GM19239 (cell line): ENCODE measurements at places on chromosomes 16 and 17.
A peak's percentile ranks its signal among the peaks of the same experiment; 100 is the strongest.

DNA sequence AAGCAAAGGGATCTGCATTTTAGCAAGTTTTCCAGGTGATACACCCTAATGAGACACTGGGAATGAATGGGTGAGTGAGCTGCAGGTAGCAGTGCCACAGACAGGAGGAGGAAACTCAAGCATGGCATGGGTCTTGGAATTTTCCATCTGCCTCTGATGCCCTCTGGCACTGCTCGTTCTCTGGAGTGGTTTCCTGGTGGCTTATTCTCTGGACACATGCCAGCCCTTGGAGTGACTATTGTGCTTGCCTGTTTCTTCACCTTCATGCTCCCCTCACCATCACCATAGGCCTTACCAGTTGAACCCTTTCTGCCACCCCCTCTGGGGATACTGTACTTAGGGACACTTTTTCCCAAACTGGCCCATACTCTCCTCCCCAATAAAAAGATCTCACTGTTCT is 1.6 kb downstream of the COASY start:
- DNase-seq, result no peak

DNA sequence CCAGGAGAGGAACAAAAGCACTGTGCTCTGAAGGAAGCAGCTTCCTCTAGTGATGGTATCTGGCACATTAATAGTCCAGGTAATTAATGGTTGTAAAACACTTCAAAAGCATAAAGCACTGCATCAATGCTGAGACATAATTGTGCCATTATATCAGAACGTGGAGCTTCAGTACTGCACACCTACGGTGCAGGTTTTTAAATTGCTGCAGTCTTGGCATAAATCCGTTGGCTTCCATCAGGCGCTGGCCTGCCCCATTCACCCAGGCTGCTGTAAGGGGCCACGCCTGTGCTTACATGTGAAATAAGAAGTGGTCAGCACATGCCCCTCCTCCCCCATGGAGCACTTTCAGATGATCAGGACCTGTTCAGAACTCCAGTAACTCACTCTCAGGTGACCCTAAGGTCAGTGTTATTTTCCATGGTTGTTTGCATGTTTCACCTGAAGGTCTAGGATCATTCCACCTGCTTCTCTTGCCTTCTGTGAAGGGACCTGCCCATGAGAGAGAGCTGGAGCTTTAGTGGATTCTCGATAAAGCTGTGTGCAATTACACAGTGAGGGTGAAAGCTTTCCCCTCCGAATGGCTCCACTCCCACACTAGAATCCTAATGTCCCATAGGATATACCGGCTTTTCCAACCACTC is 345.3 kb downstream of the CA10 start:
- DNase-seq, result no peak

GRCh38 chr17:59627770-59628171 is 8.1 kb downstream of the CLTC start:
- DNase-seq, result no peak

DNA sequence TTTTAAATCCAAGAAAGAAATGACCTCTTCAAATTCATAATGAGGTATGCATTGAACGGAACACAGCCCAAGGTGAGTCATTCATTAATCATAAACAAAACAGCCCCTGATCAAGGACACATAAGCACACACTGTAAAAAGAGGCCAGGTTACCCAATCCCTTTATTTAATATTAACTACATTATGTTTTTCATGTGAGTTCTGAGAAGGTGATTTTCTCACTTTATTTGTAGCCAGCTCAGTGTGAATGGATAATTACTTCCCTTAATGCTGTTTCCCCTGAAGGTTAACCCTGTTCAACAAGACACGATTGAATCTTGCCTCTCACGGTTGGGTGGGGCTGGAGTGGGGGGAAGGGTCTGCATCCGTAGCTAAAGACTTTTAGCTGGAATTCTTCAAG is 257.3 kb upstream of the SALL1 start:
- DNase-seq, result no peak

DNA sequence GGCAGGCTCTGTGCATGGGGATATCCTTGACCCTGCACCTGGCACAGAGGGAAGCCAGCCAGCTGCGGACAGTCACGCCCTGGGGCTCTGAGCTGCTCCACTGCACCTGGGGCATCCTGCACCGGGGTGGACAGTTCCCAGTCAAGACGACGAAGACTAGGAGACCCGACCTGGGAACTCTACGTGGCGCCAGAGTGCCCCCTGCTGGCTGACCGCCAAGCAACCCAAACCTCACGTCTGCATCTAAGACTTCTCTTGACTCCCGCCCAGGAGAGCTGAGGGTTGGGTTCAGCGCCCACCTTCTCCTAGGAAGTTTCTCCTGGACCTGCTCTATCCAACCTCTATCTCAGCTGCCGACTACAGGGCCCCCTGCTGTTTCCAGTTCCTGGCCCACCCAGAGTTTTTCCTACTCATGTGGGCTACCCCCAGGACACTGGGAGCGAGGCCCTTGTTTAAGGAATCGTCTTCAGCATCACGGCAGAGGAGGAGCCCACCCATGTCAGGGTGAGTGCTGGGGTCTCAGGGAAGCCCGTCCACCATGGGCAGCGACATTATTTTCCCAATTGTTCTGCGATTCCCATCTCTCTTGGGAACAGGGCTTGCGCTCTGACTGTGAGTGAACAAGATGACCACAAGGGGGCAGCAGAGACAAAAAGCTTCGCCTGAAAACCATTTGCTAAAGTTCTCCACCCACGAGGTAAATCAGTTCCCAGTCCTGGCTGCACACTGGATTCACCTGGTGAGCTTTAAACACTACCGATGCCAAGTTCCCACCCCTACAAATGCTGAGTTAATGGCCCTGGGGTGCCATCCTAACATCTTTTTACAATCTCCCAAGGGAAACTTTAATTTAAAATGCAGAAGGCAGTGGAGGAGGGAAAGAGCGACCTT is 29.3 kb downstream of the TLE7 start:
- DNase-seq, result peak; percentile 80

DNA sequence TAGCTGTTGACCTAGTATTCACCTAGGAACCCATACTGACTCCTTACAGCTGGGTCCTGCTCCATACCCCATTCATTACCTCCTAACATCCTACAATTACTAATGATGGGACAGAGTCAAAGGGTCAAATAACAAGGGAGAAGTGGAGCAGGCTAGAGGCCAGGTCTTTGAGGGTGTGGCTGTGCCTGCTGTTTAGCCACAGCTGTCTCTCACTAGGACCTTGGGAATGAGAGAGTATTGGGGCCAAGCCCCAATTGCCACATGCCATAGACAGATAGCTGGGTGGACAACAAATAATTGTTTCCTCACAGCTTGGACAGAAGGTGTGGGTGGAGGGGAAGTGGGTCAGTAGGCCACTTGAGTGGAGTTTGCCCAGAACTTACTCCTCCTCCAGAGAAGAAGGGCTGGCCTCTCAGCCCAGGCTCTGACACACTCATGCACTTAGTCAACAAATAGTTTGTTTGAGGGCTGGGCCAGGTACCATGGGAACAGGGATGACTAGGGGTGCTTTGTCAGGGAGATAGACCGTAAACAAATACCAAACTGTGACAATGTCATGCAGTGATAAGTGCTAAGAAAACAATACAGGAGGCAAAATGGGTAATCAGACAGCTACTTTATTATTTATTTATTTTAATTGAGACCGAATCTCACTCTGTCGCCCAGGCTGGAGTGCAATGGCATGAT is 10.2 kb upstream of the CENPT start:
- no peak for DNase-seq

DNA sequence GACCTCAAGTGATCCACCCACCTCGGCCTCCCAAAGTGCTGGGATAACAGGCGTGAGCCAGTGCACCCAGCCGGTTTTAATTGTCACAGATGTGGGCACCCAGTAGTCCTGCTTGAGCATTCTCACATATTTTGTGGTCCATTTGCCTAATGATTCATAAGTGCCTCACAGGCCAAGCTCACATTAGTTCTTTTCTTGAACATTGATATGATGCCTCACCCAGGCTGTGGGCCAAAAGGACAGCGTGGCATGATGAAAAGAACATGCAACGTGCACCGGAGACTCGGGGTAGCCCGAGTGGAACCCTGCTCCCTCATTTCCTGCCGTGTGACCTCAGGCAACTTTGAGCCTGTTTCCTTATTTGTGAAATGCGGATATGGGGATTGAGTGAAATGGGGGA is 181.9 kb downstream of the SNX29 start:
- no peak for DNase-seq

DNA sequence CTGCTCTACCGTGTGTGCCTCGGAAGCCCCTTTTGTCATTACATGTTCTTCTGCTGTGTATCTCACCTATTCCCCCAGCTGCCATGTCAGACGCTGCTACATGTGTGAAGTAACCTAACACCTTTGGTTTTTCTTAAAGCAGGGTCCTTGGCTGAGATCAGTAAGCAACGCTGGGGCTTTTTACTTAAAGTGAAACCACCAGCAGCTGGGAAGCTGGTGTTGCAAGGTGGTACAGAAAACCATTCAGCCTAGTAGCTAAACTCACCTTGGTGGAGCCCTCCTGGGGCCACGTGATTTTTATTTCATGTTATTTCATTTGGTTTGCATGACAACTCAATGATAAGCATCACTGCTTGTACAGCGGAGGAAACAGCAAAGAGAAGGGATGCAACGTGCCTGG is 62.6 kb downstream of the PLCG2 start:
- DNase-seq, result peak; percentile 37

DNA sequence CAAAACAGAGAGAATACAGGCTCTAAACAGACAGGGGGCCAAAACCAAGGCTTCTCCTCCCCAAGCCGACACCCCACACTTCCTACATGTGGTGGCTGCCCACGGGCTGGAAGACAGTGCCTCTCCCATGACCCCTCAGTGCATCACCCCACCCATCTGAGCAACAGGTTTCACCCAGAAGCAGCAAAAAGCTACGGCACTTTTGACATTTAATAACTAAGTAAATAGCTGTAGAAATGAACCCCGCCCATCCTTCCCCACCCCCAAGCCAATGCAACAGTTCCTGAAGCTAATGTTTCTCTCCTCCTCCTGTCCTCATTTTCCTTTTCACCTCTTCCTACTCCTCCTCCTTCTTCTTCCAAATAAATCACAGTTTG is 9.9 kb upstream of the SOX9 start:
- no peak for DNase-seq

DNA sequence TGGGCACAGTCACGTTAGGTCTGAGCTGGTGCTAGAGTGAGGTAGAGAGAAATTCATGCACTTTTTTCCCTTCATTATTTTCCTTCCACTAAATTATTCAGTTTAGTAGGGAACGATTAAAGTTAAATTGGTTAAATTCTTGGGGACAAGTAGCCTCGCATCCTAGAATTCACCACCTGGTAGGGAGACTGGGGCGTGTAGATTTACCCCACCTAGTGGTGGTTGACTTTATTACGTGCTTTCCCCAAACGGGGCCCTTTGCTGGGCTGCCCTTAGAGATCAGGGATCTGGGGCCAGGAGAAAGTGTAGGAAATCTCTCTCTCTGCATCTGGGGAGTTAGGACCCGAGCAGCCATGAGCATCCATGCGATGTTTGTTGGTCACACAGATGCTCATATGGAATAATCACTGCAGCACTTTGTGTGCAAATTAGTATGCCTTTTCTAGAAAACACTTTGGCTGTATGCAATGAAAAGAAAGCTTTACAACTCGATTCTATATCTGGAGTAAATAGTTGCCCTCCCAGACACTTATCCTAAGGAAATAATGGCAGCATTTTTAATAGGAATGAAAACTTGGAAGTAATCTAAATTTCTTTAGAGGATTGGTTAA is 107.0 kb downstream of the PLCG2 start:
- peak; percentile 58 for DNase-seq

DNA sequence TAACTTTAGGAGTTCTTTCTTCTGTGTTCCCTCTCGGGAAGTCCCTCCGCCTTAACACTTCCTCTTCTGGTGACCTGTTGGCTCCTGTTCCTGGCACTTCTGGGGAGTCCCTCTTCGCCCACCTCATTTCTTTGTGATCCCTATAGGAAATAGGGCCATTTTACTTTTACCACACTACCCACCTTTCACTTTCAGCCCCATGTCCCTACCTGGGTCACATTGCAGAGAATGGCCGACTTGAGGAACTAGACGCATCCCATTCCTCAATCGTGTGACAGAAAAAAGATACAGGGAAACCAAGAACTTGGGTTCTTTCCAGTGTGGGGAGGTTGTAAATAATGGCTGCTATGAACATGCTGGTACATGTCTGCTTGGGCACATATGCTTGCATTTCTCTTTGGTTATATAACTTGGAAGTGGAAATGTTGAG is 6.6 kb downstream of the IL21R start:
- no peak for DNase-seq

- DNase-seq, result no peak
Observed at GRCh38 chr16:30664616-30665109, 6.4 kb downstream of the FBRS start.

GRCh38 chr17:73013816-73014663 is 78.4 kb downstream of the SLC39A11 start:
- no peak for DNase-seq

DNA sequence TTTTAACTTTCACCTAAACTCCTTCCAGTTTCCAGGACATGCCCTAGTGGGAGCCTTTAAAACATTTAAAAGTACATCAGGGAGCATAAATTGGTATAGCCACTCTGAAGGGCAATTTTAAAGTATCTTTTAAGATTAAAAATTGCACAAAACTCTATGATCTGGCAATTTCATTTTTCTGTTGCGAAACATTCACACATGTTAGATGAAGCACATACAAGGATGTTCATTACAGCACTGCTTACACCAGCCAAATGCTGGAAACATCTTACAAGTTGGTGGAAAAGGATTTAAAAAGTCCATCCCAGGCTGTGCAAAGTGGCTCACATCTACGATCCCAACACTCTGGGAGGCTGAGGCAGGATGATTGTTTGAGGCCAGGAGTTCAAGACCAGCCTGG is 26.4 kb upstream of the LONP2 start:
- no peak for DNase-seq

DNA sequence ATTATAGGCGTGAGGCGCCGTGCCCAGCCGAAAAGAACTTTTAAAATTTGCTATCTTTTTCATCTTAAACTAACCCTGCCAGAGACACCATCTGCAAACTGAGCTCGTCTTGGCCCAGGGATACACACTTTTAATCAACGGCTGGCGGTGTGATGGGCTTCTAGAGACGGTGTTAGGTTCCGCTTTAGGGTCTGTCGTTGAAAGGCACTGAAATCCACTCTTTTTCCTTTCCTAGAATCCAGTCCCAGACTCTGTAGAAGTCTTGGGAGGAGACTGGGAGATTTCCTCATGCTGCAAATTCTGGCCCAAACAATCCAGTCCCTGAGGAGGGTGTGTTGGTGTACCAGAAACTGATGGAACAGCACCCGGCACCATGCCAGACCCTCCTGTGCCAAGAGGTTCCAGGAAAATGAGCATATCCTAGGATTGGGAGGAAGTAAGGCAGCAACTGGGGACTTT is 52.0 kb upstream of the TEX2 start:
- DNase-seq, result no peak

DNA sequence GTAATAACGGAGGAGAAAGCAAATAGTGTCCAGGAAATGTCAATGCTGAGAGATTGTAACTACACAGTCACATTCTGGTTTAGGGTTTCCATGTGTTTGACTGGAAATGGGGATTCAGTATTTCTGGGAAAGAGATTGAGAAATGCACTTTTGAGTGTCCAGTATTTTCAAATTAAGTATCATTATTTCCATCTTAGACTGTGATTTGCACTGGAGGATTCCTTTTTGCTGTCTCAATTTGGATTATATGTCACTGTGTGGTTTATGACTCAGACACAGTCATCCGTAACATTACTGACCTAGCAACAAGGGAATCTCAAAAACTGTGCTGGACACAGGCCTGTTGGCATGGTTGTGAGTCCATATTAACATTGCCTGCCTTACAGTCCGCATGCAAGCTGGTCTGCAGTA is 681.4 kb downstream of the CDH11 start:
- no peak for DNase-seq
